Suppressor macrophage treated with lipopolysaccharide for 4 hours (primary cell): ENCODE measurements at places on chromosomes 2 and 18.
A peak's percentile ranks its signal among the peaks of the same experiment; 100 is the strongest.

DNA sequence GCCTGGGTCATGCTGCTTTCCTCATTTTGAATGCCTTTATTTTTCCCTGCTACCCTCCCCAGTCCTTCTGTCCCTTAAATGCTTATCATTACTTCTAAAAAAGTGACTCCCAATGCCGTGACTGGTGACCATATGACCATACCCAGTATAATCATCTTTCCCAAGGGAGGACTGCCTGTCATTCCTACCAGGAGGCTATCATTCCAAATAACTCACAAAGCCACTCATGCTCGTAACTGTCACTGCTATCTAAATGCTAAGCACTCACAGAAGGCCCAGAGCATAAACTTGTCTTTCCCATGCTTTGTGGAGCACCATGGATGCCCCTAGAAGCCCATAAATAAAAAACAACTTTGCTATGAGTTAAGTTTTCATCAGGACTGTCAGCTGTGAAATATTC is 38.7 kb upstream of the CREB1 start:
- no peak for DNase-seq

DNA sequence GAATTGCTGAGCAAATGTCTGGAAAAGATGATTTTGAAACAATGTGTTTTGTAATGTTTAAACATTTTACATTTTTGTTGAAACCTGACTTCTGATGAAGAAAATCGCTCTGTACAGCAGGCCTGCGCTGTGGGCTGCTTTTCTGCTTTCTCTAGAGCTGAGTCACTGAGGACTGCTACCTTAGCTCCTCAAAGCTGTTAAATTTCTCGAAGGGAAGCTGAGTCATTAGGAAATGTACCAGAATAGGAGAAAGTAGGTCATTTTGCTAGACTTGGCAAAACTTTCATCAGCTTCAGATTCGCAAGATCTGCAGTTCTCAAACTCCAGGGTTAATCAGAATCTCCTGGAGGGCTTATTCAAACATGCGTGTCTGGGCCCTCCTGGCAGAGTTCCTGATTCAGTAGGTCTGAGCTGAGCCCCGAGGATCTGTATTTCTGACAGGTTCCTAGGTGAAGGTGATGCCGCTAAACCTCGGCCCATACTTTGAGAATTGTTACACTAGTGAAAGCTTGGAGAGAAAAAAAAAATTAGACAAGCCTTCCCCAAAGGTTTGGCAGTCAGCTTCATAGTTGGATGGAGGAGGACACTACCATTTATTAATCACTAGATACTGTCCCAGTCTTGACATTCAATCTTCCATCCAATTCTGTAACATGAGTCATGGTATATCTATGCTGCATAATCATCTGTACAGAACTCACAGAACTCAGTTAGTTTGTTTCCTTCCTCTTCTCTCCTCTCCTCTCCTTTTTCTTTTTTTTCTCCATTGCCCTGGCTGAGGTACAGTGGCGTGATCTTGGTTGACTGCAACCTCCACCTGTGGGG is 297.6 kb downstream of the PARD3B start:
- no peak for DNase-seq

GRCh38 chr2:237652854-237653253 is 25.5 kb downstream of the LRRFIP1 start:
- DNase-seq = no peak

DNA sequence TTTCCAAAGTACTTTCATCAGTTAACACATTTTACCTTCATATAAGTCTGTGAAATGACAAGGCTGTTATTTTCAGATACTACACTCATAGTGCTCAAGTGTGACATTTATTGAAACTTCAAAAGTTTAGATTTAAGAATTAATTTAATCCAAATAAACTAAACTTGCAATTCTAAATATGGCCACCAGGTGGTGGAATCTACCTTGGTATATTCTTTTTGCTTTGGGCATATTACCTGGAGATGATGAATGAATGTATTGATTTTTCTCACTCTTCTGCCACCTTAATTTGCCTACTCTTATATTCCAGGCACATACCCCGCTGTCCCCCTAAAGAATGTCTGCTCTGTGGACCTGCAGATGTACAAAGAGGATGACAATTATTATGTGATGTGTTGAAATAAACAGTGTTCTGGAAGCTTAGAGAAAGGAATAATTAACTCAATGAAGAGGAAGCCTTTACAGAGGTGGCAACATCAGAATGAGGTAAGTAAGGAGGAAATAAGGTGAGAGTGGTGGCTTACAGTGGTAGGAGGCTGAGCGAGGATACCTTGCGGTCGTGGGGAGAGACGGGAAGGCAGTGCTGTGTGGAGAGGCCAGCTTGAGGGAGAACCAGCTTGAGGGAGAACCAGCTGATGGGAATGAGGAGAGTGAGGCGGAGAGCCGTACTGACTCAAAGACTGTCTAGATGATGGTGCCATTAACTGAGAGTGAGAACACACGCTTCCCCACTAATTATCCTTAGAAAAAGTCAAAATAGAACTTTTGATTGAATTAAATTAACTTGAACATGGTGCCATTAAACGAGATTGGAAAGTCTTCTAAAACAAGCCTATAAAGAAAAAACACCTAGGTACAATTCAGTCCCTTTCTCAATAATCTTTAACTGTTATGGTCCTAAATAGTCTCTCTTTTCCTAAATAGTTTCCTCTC is 179.5 kb downstream of the CELF4 start:
- peak; percentile 58 for DNase-seq

DNA sequence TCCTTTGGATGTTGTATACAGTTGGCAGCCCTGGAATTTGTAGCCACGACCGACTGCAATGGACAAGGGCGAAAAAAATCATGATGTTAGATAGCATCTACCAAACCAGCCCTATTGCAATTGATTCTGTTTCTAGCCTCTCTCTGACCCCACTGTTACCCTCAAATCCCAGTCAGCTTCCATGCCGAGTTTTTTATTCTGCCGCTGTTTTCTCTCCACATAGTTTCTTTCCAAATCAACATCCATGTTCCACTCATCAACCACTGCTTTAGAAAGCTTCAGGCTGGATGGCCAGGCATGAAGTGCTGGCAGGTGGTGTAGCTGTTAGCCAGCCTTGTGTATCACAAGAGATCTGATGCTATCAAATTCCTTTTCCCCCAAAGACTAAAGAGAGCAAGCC is 272.8 kb downstream of the FIGN start:
- DNase-seq = no peak

- DNase-seq = no peak
These were observed 390.6 kb upstream of the PKDCC start for GRCh38 chr2:41657226-41657625.

DNA sequence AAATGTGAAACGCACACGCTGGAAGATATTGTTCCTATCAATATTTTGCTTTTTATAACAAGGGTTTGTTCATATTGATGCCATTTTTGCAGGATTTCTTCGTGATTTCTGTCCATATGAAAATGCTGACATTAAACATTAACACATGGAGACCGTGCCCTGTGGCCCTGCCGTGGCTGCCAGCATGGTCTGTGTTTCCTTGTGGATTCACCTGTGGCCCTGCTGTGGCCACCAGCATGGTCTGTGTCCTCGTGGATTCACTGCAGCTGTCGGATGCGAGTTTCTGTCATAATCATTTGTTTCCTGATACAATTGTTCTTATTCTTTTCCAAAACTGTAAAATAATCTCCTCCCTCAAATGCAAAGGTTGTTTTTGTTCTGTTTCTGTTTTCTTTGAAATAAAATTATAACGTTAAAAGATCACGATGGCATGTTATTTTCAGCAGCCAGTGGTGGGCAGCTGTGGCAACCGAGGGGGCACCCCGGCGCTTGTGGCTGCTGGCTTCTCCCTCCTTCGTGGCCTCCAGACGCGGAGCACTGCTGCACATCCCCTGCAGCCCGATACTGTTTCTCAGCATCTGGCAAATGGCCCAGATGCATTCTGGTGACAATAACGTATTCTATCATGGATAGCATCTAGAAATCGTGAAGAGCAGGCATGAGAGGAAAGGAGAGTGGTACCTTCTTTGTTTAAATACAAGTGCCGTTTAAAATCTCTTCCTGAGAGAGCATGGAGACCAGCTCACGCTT is 143.5 kb downstream of the PTGR3 start:
- no peak for DNase-seq

- no peak for DNase-seq
These were observed 108.7 kb upstream of the RAB6C start for GRCh38 chr2:129870685-129871241.

GRCh38 chr2:152585830-152586484 is 131.3 kb downstream of the PRPF40A start:
- peak; percentile 56 for DNase-seq

DNA sequence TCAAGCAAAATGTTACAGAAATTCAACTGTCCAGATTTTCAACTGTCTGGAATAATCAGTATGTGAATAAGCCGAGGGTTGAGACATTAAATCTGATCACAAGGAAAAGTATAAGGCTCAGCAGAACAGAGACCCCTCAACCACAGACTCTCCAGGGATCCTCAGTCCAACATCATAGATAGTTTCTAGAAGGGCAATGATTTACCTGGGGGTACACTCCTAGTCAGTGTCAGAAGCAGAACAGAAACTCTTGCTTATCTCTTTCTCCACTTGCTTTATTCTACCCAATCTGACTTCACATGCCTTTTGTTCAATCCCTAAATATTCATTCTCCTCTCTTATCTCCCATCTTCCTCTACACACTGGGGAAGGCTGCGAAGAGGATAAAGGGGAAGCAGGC is 36.4 kb downstream of the ICOS start:
- DNase-seq = no peak

DNA sequence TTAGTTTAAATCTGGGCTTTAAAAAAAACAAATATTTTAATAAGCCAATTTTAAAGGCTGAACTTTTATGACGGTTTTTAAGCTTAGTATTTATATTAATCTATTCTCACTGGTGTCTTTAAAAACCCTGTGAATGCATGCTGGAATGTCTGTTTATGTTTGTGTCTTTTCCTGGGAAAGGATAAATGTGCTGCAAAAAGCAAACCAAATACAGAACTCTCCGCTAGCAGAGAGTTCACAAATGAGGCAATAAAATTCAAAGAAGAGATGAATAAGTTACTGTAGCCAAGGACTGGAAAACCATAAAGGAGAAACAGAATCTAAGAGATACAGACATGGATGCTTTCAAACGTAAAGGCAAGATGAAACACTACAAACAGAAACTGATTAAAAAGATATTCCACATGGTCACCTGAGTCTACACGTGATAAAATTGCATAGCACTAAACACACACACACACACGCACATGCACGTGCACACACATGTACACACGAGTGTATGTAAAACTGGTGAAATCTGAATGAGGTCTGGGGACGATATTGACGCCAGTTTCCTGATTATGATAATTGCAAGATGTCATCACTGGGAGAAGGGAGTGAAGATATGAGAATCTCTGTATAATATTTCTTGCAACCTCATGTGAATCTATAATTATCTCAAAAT is 4.5 kb downstream of the TWIST2 start:
- DNase-seq = no peak

- no peak for DNase-seq
These were observed 359.5 kb downstream of the RND3 start for GRCh38 chr2:150127995-150128394.

DNA sequence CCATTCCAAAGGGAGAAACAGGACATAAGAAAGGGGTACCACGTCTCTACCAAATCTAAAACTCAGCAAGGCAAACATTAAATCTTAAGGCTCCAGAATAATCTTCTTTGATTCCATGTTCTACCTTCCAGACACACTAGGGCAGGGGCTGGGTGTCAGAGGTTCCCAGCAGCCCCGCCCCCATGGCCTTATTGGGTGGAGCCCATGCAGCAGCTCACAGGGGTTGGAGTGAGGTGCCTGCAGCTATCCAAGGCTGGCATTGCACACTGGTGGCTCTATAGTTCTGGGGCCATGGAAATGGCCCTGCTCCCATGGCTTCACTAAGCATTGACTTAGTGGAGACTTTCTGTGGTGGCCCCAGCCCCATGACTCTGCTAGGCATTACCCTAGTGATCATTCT is 14.9 kb upstream of the OSR1 start:
- no peak for DNase-seq

GRCh38 chr2:150427298-150427697 is 60.2 kb downstream of the RND3 start:
- DNase-seq = no peak

- no peak for DNase-seq
These were observed 20.3 kb upstream of the ASNSD1 start for GRCh38 chr2:189641002-189641401.

DNA sequence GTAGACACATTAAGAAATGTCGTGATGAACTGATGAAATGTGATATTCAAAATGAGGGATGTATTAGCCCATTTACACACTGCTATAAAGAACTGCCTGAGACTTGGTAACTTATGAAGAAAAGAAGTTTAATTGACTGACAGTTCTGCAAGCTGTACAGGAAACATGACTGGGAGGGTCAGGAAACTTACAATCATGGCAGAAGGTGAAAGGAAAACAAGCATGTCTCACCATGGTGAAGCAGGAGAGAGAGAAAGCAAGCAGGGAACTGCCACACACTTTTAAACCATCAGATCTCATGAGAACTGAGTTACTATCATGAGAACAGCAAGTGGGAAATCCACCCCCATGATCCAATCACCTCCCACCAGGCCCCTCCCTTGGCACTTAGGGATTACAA is 1010.8 kb upstream of the CELF4 start:
- DNase-seq = no peak

GRCh38 chr2:86596118-86596517 is 27.5 kb downstream of the RNF103 start:
- no peak for DNase-seq

DNA sequence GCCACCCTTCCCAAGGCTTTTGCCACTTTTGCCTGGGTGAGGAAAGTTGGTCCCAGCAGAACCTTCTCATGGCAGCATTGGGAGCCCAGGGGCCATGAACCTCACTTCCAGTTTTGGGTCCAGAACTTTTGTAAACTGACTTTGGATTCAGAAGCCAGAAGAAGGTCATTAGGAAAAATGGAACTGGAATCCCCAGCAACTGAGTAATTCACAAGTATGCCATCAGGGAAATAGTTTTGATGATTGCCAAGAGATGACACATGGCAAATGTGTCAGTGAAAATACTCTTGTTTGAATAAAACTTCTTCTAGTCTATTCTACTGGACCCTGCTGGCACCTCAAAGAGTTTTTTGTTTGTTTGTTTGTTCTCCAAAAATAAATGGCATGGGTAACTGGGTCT is 203.7 kb downstream of the SETBP1 start:
- no peak for DNase-seq

DNA sequence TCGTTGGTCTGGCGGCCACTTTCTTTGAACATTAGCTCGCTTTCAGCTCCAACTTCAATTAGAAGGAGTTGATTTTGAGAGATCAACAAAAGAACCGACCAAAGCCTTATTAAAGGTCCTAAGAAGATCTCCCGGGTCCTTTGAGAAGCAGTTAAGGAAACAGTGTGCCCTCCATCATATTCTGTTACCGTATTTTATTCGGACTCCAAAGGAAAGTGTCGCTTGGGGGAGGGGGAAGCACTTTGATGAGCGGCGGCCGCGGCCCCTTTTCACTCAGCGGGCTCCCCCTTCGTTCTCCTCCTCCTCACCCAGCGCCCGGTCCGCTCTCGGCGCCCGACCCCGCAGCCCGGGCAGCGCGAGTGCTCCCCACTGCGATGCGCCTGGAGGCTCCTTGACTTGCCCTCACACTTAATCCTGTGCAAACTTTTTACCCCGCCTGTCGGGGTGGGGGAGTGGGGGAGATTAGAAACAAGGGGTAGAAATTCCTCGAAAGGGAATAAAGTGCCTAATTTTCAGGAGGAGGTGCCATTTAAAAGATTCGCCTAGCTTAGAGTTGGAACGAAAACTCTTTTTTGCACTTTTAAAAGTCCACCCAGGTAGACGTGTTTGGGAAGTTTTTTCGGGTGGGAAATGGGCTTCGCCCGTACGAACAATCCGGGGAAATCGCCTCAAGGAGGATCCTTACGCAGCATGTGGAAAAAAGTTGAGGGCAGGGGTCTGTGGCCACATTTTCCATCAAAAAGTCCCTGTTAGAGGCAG is 1.2 kb upstream of the OTX1 start:
- no peak for DNase-seq
